ENCODE measurements at places on chromosomes 7 and 10.

DNA sequence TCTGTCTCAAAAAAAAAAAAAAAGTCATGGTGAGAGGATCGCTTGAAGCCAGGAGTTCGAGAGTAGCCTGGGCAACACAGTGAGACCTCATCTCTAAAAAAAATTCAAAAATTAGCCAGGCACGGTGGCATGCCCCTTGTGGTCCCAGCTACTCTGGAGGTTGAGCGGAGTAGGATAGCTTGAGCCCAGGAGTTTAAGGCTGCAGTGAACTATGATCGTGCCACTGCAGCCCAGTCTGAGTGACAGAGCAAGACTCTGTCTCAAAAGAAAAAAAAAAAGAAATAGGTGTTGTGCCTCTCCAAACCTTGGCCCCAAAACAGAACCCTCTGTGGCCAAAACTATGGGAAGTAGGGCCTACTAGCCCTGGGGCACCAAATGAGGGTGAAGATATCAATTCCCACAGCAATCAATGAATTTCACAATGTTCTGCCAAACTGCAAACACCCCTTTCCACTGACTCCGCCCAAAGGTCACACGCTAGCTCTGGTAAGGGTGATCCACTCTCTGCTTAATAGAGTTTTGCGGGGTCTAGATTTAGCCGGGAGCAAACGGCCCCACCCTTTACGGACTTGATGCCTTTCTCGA is 16.9 kb downstream of the SSC4D start:
- no peak for DNase-seq

DNA sequence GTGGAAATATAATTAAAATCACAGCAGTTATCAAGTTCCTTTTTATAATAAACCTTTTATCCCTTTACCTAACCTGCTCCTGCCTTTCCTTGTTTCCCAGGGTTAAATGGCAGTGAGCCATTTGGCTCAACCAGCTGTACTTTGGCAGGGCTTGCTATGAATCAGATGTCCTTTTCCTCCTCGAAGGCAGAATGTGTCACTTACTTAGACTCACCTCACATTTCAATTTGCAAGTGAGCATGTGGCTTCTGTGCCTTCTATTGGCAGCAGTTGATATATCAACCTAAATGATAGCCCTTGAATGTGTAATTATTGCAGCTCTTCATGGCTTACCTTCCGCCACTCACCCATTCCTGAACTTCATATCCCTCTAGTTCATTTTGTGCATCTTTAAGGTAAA is 301.7 kb downstream of the CSTF2T start:
- DNase-seq = no peak

- no peak for DNase-seq
These were observed 50.4 kb downstream of the GLCCI1 start for GRCh38 chr7:8018961-8019360.

- no peak for DNase-seq
These were observed 353.4 kb downstream of the DNAJB6 start for GRCh38 chr7:157690058-157690832.

- no peak for DNase-seq
These were observed 8.5 kb upstream of the METTL27 start for GRCh38 chr7:73850781-73851207.

DNA sequence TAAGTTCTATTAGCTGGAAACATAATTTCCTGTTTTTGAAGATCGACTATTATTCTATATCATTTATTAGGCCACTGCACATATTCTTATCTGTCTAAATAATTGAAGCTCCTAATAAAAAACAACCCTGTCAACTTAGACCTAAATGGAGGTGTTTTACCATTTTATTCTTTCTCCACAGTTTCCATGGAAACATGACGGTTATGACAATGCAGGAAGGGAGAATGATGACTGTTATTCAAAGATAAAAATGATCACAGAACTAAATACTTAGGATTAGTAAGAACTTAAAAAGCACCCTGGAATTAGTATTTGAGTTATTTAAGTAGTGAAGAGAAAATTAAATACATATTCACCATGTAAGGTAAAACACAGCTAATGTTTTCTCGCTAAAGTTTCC is 119.9 kb upstream of the DKK1 start:
- no peak for DNase-seq

- DNase-seq = no peak
These were observed 3.3 kb upstream of the SHH start for GRCh38 chr7:155815332-155816191.

GRCh38 chr10:84314275-84314674 is 14.1 kb upstream of the CCSER2 start:
- no peak for DNase-seq

- no peak for DNase-seq
These were observed 38.0 kb downstream of the ZNRF2 start for GRCh38 chr7:30322271-30323005.

DNA sequence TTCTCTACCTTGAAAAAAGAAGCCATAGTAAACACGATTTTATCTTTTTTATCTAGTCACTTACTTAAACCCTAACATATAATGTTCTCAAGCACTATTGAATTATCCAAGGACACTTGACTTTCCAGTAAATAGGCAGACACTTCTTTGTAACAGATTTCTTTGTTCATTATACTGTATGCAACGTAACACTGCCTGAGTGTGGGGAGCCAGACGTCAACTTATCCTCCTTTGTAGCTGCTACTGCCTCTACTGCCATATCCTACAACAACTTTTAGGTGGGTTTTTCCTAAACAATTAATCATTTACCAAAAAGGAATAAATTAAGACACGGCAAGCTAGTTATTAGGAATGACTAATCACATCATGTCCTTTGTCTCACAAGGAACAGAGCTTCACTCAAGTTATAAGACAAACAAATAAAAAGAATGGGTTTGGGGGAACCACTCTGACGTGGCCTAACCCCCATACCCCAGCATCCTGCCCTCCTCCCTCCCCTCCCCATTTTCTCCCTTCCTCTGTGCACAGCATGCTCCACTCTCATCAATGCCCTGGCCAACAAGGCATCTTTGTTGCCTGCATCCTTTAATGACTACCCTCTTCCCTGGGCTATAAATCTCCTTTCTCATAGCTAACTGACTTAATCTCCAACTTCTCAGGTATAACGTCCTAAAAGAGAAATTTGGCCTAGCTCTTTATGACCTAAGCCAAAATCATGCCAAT is 43.3 kb downstream of the DOCK4 start:
- DNase-seq = no peak

DNA sequence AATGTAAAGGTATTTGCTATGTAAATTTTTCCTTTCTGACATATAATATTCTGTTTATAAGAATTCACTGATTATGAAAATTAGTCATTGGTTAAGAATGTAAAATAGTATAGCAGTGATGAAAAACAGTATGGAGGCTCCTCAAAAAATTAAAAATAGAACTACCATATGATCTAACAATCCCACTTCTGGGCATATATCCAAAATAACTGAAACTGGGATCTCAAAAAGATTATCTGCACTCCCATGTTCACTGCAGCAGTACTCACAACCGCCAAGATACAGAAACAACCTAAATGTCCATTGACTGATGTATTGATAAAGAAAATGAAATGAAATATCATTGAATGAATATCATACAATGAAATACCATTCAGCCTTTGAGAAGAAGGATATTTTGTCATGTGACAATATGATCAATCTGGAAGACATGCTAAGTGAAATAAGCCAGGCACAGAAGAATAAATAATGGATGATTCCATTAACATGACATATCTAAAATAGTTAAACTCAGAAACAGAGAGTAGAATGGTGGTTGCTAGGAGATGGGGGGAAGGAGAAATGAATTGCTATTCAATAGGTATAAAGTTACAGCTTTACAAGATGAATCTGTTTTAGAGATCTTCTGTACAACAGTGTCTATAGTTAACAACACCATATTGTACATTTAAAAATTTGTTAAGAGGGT is 14.0 kb downstream of the C10orf88 start:
- DNase-seq = no peak

GRCh38 chr7:26460351-26461085 is 168.9 kb downstream of the SNX10 start:
- no peak for DNase-seq

DNA sequence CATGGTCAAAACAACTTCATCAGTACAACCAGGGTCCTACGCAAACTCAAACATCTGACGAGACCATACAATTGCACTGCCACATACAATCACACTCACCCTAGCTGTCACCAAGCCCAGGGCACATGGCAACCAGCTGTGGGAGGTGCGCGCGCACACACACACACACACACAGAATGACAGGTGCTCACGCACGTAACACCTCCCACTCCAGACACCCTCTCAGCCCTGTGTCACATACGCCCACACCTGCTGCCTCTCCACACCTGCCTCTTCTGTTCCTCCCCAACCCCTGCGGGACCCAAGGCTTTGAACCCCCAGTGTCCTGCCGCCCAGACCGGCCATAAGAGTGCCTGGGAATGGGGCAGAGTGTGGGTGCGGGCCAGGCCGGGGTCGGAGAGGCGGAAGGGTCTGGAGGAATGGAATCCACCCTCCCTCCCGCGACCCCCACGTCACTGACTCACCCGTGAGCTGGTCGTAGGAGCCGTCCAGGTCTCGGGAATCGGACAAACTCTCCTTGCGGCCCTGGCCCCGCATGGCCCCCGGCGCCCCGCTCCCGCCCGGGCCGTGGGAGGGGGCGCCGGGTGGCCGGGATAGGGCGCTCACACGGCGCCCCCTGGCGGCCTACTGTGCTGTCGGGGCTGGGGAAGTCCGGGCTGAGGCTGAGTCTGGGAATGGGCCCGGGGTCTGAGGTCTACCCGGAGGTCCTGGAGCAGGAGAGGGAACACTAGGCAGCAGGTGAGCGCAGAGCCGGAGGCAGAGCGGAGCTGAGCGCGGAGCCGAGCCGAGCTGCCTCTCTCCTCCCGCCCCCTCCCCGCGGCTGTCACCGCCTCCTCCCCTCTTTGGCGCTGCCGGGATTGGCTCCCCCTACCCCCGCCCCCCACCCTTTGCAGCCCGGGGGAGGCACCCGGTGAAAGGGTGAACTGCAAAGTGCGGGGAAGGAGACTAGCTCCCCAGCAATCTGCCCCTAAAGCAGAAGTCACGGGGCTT is at the start of gene KCNIP2:
Gene KCNIP2, minus strand, starts transcription at position 769 of the 990 bp plus-strand sequence. Its CDS starts 232 bp downstream, at position 537.
- no peak for DNase-seq

GRCh38 chr7:111931016-111931517 is 275.1 kb downstream of the DOCK4 start:
- DNase-seq = no peak

GRCh38 chr7:41312235-41312634 is 390.7 kb downstream of the INHBA start:
- no peak for DNase-seq

DNA sequence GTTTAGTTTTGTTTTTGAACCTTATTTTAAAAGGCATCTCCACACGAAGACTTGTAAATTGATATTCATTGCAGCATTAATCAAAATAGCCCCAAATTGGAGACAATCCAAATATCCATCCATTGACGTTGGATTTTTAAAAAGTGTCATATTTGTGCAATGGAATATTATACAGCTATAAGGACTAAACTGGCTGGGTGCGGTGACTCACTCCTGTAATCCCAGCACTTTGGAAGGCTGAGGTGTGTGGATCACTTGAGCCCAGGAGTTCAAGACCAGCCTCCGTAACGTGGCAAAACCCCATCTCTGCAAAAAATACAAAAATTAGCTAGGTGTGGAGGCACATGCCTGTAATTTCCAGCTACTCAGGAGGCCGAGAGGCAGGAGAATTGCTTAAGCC is 35.1 kb downstream of the XRCC2 start:
- no peak for DNase-seq

DNA sequence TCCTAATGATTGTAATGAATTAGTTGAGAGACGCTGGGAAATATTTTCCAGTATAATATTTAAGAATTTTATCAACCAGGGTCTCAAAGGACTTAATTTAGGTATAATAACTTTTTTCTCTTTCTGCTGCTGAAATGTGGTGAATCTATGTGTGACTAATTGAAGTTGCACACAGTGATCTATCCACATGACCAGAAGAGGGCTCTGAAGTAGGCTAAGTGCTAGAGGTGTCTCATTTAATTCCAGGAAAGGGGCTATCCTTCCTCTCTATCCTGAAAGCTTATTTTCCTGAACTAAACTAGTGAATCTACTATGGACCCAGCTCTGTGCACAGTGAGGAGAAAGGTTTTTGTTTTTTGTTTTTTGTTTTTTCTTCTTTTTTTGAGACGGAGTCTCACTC is 294.4 kb upstream of the MYO3A start:
- no peak for DNase-seq

GRCh38 chr7:2962865-2963264 is 80.8 kb downstream of the CARD11 start:
- no peak for DNase-seq

All from NCI-H2107 (cell line).